ENCODE measurements at places on chromosomes 11 and 22.
A peak's percentile ranks its signal among the peaks of the same experiment; 100 is the strongest.

DNA sequence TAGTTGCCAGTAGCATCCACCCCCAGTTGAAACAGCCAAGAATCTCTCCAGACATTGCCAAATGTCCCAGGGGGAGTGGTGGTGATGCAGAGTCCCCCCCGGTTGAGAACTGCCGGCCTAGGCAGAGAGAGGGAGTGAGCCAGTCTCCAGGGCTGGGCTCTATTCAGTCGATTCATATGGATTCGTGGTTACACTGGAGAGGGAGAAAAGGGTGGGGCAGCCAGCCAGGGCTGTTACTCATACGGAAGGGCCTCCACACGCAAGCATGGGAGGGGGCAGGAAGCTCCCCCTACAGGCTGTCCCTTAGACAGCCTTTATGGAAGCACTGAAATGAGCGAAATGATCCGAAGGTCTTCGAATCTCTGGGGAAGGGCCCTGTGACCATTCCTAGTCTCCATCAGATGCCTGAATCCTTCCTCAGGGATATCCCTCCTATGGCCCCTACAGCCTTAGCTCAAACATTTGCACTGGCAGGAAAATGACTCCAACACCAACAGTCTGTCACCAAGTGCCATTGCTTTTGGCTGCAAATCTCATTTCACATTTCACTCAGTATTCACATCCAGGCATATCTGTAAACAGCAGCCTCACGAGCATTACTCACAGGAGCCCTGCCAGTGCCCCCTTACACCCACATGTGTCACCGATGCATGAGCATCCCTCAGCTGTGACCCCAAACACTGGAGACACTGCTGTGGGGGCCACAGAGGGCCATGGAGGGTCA, 18.4 kb upstream of the TLCD5 start:
- no peak for DNase-seq

DNA sequence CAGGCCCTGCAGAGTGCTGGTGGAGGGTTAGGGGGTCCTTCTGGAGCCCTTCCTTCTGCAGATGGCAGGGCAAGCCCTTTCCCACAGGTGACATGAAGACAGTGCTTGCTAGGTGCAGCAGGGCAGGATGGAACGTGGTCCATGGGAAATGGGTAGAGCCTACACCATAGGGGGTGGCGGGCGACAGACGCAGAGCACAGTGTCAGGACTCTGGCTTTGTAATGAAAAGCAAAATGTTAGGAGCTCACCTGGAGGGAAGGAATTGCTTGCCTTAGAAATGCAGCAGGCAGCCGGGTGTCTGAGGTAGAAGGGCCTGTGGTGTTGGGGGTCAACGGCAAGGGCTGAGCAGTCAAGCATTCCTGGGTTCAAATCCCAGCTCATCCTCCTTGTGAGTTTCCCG, 54.9 kb downstream of the ARHGAP8 start:
- DNase-seq, result no peak

- peak; percentile 56 for DNase-seq
Observed at GRCh38 chr22:20606041-20606783, 98.8 kb downstream of the MED15 start.

DNA sequence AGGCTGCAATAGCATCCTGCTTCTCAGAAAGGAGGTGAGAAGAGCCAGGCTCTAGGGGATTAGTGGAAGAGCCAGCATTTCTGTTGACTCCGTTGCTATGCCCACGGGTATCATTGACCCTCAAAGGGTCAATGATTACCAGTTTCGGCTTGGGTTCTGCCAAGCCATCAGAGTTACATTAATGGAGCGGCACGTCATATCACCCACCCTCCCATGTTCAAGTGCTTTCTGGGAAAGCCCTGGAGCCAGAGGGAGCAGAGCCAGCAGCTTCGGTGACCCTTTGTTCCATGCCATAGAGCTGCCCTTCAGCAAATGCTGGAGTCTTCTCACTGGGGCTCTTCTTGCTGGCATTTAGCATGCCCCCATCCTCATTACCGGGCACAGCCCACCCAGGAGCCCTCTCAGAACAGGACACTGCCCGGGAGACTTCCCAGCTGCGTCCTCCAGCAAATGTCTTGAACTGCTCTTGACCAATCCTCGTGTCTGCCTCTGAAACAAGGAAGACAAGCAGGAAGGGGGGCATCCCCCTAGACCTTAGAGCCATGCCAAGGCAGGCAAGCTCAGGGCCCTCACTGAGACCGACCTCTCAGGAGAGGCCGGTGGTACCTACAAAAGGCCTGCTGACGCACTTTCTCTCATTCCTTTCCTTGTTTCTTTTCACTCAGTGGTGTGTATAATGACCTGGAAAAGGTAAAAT, 14.6 kb downstream of the KCNJ1 start:
- no peak for DNase-seq

DNA sequence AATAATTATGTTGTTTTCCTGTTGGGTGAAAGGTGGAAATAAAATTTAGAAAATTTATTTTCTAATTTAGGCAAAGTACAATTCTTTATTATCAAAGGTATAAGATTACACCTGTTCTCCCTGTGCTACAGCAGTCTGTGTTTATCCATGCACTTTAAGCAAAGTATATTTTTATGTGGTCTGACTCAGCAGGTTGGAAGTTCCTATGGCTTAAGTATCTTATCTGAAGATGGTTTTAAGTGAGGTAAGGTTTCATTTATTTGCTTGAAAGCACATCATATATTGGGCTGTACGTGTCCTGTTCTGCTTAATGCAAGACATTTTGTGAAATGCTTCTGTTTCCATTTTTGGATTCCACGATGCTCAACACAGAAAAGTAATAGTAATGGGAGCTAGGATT, 14.6 kb downstream of the PPME1 start:
- DNase-seq, result no peak

- no peak for DNase-seq
Observed at GRCh38 chr11:58637371-58637770, 14.9 kb downstream of the CNTF start.

DNA sequence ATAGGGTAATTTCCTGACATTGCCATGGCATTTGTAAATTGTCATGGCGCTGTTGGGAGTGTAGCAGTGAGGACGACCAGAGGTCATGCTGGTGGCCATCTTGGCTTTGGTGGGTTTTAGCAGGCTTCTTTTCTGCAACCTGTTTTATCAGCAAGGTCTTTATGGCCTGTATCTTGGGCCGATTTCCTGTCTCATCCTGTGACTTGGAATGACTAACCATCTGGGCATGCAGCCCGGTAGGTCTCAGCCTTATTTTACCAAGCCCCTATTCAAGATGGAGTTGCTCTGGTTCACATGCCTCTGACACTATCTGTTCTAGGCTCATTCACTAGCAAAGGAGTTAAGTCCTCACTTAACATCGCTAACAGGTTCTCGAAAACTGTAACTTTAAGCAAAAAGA, 1374.2 kb downstream of the FAM181B start:
- DNase-seq, result no peak

DNA sequence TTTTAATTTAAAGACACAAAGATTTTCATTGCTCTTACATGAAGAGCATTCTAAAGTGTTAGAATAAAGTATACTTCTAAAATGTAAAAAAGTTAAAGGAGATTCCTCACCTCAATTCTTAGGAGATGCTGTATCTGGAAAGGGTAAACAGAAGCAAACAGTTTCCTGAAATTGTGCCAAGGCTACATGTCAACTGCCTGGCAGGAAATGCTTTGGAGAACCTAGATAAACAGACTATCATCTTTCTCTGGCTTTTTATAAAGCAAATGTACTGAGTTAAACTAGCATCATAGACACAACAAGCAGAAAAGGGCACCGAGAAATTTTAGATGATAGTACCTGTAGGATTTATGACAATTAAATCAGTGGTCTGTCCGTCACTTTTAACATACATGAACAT, 24.7 kb upstream of the AKIP1 start:
- no peak for DNase-seq

DNA sequence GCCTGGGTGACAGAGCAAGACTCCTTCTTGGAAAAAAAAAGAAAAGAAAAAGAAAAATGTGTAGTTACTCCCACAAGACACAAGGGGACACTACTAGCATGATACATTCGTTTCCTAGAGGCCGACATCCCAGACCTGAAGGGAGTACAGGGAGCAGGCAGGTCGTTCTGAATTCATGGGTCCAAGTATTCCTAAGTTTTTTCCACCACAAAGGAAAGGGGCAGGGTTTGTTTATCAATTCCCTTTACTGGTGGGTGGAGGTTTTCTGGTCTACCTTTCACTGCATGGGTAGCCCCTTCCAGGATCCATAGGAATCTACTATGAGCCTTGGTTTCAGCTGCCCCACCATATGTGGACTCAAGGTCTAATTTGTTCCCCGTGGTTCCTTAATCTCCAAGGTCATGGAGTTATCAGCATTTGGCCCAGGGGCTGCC, 11.8 kb downstream of the TIGD3 start:
- DNase-seq, result peak; percentile 51

DNA sequence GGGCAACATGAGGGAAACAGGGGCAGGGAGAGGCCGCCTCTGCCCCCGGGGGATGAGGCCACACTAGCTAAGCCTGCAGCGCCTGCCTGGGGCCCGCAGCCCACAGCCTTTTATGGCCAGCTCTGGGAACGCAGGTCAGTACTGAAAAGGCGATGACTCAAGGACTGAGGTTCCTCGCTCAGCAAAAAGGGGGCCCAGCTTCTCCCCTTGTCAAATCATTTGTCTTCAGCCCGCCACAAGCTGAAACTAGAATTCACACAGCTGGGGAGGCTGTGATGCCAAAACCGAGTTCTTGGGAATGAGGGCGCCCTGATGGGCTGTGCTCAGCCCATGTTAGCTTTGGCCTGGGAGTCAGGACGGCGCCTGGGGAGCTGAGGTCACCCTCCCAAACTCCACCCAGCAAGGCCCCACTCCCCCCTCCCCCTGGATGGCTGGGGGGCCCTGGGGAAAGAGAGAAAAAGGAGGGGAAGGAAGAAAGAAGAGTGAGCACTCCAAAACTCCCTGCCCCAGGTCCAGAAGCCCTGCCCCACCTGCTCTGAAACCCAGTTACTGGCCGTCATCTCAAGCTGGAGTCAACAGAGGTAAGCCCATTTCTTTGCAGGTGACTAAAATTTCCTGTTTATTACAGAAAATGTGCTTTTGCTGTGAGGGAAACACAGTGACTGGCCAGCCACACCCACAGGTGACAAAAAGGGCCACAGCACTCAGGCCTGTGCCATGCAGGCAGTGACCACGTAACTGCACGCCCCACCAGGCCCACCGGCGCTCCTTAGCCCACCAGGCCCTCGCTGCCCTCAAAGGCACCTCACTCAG, 13.7 kb downstream of the EHD1 start:
- no peak for DNase-seq

GRCh38 chr11:5476186-5476819, 12.2 kb upstream of the OR52D1 start:
- peak; percentile 34 for DNase-seq

DNA sequence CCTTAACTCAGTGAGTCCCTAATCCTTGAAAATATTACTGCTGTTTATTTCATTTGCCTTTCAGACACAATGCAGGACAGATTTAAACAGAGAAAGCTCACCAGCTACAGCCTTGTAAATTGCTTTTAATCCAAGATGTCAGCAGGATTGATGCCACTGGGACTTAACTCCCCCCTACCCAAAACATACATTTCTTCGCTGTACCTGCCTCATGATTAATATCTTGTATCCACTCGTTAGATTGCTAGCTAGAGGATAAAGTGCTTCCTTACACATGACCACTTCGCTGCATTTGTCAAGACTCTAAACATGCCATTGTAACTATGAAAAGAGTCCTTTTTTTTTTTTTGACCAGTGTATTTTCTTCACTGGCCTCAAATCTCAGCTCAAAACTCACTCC, 182.7 kb upstream of the MTMR2 start:
- no peak for DNase-seq

- no peak for DNase-seq
Observed at GRCh38 chr11:12167061-12168000, 56.9 kb downstream of the MICAL2 start.

DNA sequence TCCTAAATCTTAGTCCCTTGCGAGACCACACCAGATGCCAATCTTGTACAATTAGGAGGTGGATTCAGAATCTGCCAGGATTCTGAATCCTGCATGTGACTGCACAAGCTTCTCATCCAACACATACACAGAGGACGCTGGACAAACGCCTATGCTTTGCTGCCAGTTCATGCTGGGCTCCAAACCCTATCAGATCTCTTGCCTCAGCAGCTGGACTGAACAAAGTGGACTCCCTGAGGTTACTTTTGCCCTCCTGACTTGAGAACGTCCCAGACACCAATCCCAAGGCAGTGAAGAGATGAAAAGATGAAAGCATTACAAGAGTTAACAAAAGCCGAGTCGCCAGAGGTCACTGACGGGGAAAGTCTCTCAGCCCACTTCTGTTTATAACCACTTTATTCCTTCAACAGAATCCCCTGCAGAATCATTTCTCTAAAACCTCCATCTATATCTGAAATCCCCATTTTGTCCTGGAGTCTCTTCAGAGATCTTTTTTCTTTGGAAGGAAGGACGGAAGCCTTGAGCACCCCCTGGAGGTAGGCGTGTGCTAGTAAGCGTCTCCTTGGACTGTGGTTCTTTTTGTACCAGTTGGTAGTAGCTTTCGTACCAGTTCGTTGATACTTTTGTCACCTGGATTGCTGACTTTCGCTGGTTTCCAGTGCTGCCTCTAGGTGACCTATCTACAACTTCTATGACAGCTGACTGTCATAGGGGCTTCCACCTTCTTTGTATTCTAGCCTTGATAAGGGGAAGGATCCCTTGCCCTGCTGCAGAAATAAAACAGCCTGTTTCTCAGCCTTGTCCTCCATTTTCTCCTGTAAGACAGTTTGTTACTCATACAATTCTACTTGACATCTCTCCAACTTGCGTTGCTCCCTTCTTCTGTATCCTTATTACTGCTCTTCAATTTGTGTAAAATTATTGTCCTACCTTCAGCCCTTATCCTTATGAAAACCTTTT, 26.1 kb upstream of the EED start:
- DNase-seq, result peak; percentile 61

- DNase-seq, result no peak
Observed at GRCh38 chr11:127248476-127248875, 247.9 kb upstream of the KIRREL3 start.

GRCh38 chr11:107787733-107788132, 70.9 kb downstream of the SLC35F2 start:
- no peak for DNase-seq

DNA sequence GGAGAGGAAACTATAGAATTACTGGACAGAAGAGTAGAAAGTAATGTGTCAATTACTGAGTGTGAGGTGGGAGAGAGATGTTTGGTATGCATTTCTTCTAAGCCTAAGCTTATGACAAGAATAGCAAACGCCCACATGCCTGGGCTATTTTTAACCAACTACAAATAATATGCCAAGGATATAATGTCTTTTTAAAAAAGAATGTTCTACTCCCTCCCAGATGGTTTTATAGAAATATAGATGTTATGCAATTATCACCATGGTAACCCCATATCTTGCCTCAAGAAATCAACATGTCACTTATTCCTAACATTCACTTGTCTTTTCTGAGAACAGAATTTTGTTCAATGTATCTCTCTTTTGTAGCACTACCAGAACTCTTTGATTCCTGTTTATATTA, 996.7 kb upstream of the CHORDC1 start:
- no peak for DNase-seq

DNA sequence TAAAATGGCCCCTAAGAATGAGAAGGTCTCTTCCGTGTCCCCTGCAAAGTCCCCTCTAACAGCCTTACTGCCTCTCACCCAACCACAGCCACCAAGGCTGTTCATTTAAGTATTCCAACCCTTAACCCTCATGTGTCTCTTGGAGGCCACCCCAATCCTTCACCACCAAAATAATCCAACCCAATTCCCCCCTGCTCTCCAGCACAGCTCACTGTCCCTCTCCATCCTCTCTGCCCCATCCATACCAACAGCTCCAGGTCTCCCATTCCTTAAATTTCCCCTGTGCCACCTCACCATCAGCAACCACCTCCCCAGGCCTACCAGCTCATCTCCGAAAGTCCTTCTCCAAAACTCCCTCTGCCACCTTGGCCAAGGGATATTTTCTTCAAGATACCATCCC, 1.4 kb downstream of the FAM168A start:
- no peak for DNase-seq

GRCh38 chr11:131278472-131278871, 91.9 kb upstream of the NTM start:
- no peak for DNase-seq

All from DND-41 (cell line).